ENCODE measurements at places on chromosomes 16 and 17. TPM values are rescaled to one million over a fixed set of nuclear protein-coding genes. Genes with fewer than 3 reads are reported as not detected.

GRCh38 chr17:29586676-29587469, 2.6 kb downstream of the GIT1 start:
- DNase-seq = no peak
- peak overlapping the region; percentile 99 for H3K4me3 ChIP-seq
- H3K27ac ChIP-seq = no peak overlapping the region

- H3K4me3 ChIP-seq = no peak overlapping the region
- H3K27me3 ChIP-seq = no peaks in the 10 kb centered on the region
- no peak overlapping the region for H3K27ac ChIP-seq
Observed at GRCh38 chr17:51703361-51704341, 443.3 kb downstream of the UTP18 start.

DNA sequence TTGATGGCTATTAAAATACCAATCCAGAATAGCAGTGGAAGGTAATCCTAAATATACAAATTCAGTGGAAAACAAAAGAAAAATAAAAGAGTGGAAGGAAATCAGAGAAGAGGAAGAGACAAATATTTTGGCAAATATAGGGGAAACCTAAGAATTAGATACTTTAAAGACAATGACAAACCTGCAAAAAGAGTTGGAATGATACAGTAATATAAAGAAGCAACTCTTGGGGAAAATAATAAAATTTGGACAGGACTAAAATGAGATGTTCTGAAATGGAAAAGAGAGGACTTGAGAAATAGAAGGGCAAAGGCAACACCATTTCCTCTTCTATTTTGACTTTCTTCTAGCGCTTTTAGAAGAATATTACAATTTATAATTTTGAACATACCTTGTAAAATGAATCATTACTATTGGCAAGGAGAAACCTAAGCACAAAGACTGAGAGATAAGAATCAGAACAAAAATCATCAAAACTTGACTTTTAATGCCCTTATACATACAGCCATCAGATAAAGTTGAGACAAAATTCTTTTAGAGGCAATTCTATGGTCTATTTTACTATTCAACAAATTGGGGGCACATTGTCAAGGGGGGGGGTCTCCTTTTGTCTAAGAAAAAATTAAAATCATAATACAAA, 5.2 kb downstream of the RNF43 start:
- no peak for DNase-seq
- no peak overlapping the region for H3K4me3 ChIP-seq
- H3K27ac ChIP-seq = no peak overlapping the region
- no peaks in the 10 kb centered on the region for H3K36me3 ChIP-seq
- no peaks in the 10 kb centered on the region for H3K27me3 ChIP-seq

DNA sequence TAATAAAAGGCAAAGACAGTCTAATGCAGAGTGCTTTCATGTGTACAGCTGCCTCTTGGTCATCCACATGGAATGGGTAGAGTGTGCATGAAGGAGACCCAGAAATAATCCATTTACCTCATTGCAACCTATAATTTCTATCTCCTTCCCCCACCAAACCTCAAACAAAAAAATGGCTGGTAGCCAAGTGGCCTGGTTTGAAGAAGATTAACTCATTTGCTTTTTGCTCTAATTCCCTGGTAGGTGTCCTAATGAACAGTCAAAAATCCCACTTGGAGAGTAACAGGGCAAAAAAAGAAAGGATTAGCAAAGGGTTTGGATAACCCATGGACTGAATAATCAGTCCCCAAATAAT, 13.0 kb upstream of the LYRM9 start:
- no peaks in the 10 kb centered on the region for H3K4me1 ChIP-seq
- no peaks in the 10 kb centered on the region for H3K36me3 ChIP-seq
- no peak overlapping the region for H3K27ac ChIP-seq
- H3K4me3 ChIP-seq = no peak overlapping the region
- DNase-seq = no peak

- H3K4me3 ChIP-seq = no peak overlapping the region
- no peak overlapping the region for H3K27ac ChIP-seq
- no peak for DNase-seq
- no peaks in the 10 kb centered on the region for H3K4me1 ChIP-seq
- no peaks in the 10 kb centered on the region for H3K27me3 ChIP-seq
Observed at GRCh38 chr16:10138881-10139280, 43.3 kb downstream of the GRIN2A start.

The HOXB4 gene
- 6.6 TPM for total RNA-seq

DNA sequence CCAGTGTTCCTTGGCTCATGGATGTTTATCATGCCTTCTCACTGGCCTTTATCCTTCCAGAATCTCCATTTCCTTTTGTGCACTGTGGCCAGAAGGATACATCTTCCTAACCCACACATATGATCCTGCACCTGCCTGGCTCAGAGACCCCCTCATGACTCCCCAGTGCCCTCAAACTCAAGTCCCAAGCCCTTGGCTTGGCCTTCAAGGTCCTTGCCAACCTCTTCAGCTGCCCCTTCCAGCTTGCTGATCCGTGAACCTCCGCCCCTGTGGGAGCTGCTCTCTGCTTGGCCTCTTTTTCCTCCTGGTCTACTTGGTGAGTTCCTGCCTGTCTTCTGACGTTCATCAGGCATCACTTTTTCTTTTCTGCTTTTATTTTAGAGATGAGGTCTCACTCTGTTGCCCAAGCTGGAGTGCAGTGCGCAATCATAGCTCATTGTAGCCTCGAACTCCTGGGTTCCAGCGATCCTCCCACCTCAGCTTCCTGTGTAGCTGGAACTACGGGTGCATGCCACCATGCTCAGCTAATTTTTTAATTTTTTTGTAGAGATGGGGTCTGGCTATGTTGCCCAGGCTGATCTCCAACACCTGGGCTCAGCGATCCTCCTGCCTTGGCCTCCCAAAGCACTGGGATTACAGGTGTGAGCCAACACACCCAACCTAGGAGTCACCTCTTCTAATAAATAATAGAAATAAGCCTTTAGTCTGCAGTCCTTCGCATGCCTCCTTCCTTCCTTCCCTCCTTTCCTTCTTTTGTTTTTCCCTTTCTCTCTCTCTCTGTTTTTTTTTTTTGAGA, 2.5 kb upstream of the PYCARD start:
- H3K27me3 ChIP-seq = no peaks in the 10 kb centered on the region
- peaks cover 26% of the 10 kb centered on the region for H3K4me1 ChIP-seq
- H3K4me3 ChIP-seq = no peak overlapping the region

The PIRT gene
- not detected for total RNA-seq

DNA sequence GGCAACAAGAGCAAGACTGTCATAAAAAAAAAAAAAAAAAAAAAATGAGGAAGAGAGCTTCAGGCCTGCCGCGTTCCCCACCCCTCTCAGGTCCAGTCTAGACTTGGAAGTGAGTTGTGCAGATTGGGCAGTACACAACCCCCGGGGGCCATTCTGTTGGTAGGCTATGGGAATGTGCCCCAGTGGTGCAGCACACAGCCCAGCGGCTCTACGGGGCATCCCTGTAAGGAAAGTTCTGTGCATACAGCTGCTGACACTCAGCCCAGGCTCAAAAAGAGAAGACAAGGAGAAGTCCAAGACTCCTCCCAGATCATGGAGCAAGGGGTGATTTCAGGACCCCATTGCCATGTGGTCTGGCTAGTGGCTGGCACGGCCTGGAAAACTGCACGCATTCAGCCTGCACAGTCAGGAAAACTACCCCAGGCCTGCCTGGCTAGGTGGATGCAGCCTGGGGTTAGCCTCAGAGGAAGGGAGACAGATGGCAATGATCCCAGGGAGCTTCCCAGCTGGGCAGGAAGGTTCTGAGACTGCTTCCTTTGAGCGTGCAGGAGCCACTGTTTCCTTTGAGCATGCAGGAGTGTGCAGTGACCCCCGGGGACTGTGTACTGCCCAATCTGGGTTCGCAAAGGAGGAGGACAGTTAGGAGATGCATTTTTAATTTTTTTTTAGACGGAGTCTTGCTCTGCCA, 44.8 kb downstream of the PECAM1 start:
- H3K4me3 ChIP-seq = no peak overlapping the region
- no peak for DNase-seq
- H3K4me1 ChIP-seq = no peaks in the 10 kb centered on the region

The TEX14 gene
- not detected for total RNA-seq

GRCh38 chr17:50663812-50664374, 29.2 kb downstream of the ABCC3 start:
- DNase-seq = no peak
- no peaks in the 10 kb centered on the region for H3K4me1 ChIP-seq
- no peak overlapping the region for H3K27ac ChIP-seq
- no peaks in the 10 kb centered on the region for H3K27me3 ChIP-seq
- H3K36me3 ChIP-seq = no peaks in the 10 kb centered on the region

DNA sequence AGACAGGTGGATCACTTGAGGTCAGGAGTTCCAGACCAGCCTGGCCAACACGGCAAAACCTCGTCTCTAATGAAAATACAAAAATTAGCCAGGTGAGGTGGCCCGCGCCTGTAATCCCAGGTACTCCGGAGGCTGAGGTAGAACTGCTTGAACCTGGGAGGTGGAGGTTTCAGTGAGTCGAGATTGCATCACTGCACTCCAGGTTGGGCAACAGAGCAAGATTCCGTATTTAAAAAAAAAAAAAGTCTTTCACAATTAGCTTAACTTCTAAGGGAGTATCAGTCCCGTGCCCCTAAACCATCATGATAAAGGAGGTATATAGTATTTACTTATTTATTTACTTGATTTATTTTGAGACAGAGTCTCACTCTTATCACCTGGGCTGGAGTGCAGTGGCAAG, 3.4 kb upstream of the MEFV start:
- peaks cover 13% of the 10 kb centered on the region for H3K4me1 ChIP-seq
- no peak for DNase-seq
- H3K27me3 ChIP-seq = no peaks in the 10 kb centered on the region
- no peaks in the 10 kb centered on the region for H3K36me3 ChIP-seq
- H3K27ac ChIP-seq = no peak overlapping the region
- no peak overlapping the region for H3K4me3 ChIP-seq

DNA sequence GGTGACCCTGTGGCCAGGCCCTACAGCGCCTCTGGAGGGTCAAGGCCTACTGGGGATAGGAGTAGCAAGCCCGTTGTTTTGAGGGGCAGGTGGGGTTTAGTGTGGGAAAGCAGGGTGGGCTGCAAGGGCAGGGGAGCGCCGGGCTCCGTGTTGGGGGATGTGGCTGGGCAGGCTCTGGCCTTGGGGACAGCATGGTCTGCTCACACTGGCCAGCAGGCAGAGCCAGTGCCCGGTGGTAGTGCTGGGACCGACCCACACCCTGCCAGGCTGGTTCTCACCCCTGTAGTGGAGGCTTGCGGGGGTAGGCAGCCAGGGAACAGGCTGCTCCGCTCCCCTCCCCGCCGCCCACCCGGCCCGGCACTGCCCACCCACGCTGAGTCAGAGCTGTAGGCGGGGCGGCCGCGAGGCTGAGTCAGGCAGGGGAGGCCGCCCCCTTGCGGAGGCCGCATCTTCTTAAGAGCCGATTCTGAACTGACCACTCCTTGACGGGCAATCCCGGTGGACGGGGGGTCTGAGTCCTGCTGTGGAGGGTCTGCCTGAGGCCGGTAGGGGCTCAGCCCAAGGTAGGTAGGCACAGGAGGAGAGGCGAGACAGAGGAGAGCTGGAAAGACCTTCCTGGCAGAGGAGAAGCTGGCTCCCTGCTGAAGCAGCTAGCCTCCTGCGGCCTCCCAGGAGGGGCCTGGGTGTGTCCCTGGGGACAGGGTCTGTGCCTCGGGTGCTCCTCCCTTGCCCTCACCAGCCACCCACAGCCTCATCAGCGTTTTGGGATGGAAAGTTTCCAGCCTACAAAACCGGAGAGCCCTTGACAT, 62.4 kb downstream of the BAIAP2 start:
- H3K4me1 ChIP-seq = peaks cover 8% of the 10 kb centered on the region
- H3K4me3 ChIP-seq = no peak overlapping the region
- no peaks in the 10 kb centered on the region for H3K36me3 ChIP-seq
- peak; percentile 53 for DNase-seq
- no peaks in the 10 kb centered on the region for H3K27me3 ChIP-seq

The THOC6 gene
- 35.8 TPM for total RNA-seq

DNA sequence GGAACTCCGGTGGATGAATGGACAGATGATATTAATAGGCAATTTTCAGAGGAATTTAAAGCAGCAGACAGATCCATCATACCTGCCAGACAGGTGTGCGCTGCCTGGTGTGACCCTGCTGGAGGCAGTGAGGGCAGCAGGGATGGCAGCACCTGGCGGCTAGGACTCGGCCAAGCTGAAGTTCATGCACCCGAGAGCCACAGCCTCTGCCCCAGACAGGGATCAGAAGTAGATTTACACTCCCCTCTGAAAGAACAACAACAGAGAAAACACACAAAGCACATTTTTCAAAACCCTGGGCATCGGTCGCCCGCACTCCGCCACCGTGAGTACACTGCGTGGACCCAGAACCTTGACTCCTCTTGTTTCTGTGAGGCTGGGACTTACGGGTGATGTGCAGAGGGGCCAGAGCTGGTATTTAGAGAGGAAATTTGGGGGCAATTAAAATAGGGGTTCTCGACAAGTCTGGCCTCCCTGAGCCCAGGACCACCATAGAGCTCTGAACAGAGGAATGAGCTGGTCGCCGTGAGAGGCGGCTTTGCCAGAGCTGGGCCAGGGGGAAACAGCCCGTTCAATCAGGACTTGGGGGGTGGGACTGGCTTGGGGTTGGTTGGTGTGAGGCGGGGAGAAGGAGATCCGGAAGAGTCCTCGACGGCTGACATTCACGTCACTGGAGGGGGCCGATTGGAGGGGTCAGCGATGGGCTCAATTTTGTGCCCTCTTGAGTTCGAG, 101.0 kb downstream of the METRNL start:
- H3K4me3 ChIP-seq = no peak overlapping the region
- DNase-seq = no peak
- H3K27me3 ChIP-seq = no peaks in the 10 kb centered on the region
- no peaks in the 10 kb centered on the region for H3K36me3 ChIP-seq
- H3K4me1 ChIP-seq = peaks cover 19% of the 10 kb centered on the region

DNA sequence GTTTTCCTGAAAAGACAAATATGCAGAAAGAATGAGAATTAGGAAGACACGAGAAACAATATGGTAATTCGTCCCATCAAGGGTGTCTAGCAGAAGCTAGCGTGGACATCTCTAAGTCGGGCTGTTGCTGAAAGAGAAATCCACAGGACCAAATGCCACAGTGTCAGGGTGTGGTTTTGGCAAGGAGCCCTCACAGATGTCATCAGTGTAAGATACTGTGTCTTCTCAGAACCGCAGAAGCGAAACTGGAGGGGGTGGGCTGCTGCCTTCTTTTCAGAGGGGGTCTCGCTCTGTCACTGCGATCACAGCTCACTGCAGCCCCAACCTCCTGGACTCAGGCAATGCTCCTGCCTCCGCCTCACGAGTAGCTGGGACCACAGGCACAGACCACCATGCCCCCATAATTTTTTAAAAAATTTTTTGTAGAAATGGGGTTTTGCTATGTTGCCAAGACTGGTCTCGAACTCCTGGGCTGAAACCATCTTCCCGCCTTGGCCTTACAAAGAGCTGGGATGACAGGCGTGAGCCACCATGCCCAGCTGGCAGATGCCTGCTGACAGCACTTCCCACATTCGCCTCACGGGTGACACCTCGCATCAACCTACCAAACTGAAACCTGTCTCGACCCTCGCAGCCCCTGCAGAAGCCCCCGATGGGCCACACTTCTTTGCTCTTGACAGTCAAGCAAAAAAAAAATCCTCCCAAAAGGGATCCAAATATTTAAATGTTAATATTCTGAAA, 26.2 kb downstream of the TRAP1 start:
- H3K36me3 ChIP-seq = peaks cover 40% of the 10 kb centered on the region
- no peaks in the 10 kb centered on the region for H3K4me1 ChIP-seq
- no peaks in the 10 kb centered on the region for H3K27me3 ChIP-seq
- no peak overlapping the region for H3K4me3 ChIP-seq
- no peak overlapping the region for H3K27ac ChIP-seq

The CCL7 gene
- total RNA-seq = not detected

The HBQ1 gene
- not detected for total RNA-seq

GRCh38 chr17:71252436-71252835, 868.4 kb upstream of the SOX9 start:
- DNase-seq = no peak
- no peak overlapping the region for H3K27ac ChIP-seq
- no peaks in the 10 kb centered on the region for H3K4me1 ChIP-seq
- H3K4me3 ChIP-seq = no peak overlapping the region

GRCh38 chr17:5011928-5012327, 14.2 kb downstream of the KIF1C start:
- no peak for DNase-seq
- H3K27me3 ChIP-seq = no peaks in the 10 kb centered on the region
- no peak overlapping the region for H3K4me3 ChIP-seq

The CDRT15L2 gene
- not detected for total RNA-seq
